ENCODE measurements at places on chromosomes 5 and 9.

DNA sequence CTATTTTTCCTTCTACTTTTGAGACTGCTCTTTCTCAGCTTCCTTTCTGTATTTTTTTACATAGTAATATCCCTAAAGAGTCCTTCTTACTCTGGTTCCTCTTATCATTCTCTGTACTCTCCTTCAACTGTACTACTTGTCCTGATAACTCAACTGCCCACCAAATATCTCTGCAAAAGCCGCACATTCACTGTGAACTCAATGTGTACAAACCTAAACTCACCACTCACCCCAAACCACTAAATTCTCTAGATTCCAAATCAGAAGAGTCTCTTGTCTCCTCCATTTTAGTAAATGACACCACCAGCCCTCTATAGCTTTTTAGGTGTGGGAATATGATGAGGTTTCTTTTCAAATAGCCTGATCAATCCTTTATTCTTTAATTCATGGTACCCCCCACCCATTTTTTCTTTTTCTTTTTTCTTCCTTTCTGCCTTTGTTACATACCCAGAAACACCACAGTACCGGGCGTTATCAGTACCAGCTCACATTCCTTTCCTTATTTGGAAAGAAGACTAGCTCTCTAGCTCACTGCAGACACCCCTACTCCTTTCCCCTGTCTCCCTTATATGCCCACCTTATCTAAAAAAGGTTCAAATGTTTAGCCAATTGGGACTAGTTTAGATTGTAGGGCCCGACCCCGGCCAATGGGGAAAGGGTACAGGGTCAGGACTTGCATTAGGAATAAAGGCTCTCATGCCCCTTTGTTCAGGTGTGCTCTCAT lies 63.1 kb upstream of the RANBP6 start:
- DNase-seq = no peak

DNA sequence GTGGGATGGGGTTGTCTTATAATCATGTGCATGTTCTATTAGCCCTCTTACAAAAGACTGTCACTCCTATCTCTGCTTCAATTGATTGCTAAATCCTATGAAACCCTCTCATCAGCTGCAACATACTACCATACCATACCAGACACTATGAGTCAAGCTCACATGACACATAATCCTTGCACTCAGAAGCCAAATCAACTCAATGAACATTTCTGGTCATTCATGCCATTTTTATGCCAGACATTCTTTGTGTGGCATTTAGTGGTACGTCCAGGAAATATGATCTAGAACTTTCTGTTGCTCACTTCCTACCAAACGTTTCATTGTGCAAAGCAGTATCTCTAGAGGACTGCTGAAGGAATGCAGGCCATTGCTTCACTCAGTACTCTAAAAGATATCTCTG lies 159.2 kb upstream of the GNA14 start:
- DNase-seq = no peak

- DNase-seq = no peak
Observed at GRCh38 chr9:134413890-134414623, 87.8 kb downstream of the RXRA start.

GRCh38 chr9:74570879-74571512 lies 73.9 kb downstream of the RORB start:
- no peak for DNase-seq

DNA sequence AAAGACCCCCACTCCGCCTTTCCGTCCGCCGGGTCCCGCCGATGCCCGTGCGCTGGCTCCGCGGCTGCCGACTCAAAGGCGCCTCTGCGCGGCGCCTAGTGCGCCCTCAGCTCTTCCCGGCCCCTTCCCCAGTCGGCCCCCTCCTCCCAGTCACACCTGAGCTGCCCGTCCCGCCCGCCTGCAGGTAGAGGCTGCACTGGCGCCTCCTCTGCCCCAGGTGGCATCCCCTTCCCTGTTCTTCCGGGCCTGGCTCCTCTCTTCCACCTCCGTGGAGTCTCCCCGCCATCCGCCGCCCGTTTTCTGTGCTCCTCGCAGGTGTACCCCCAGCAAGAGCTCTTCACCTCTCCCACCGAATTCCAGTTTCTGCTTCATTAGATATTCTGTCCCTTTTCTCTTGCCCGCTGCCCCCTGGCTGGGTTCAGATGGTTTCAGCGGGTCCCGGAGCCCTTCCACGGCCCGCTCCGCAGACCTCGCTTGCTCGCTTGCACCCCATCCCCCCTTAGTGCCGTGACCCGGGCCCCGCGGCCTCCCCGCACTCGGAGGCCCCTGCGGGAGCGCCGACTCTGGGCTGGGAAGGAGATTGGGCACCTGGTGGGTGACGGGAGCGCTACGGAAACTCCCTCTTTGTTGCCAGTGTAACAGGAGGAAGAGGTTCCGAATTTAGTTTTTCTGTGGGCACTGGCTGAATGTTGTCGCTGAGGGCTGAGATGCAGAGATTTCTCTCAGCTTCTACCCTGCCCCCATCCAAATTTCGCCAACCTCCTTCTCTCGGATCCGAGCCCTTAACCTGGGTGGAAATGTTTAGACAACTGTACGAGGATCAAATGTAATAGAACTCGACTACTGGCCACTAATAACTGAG lies 809 bp downstream of the SLC44A1 start:
- DNase-seq = no peak

GRCh38 chr5:181024245-181025064 lies 15.6 kb upstream of the BTNL9 start:
- DNase-seq = no peak

GRCh38 chr5:35145691-35146317 lies 84.5 kb downstream of the PRLR start:
- no peak for DNase-seq

DNA sequence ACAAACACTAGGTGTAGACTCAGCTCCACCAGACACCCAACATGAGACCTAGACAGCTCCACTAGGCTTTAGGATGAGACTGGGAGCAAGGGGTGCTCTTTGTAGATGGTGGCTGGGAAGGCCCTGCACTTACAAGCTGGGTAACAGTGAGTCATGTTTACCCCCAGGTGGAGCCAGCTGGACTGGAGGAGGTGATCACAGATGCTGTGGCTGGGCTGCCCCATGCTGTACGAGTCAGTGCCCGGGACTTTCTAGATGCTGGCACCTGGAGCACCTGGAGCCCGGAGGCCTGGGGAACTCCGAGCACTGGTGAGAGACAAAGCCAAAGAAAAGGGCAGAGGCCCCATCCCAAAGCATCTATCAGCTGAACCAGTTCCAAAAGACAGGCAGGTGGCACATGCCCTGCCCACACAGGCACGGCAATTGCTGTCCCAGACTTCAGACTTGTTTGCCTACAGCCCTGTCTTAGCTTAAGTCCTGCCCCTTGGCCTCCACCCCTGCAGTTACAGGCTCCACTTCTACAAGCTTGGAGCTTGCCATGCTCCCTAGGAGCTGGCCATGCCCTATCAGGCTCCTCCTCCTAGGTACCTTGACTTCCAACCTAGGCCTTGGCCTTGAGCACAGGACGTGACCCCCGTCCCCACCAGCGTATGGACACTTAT lies 2.7 kb downstream of the CCL27 start:
- no peak for DNase-seq

GRCh38 chr5:73178265-73178664 lies 5.3 kb downstream of the TMEM174 start:
- DNase-seq = no peak

DNA sequence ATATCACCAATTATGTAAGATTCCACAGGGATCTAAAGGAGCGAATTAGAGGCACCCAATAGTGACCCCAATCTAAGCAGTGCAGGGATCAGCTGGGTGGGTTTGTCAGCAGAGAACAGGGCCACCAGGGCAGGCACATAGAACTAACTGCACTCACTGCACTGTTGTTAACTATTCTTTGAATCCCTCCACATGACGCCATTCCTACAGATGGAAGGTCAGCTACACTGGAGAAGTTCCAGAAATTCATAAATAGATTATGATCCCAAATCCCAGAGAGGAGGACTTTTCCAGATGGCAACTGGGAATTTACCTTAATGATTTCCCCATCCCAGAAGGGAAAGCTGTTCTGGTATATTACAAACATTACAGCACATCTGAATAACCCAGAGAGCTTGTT lies 84.2 kb downstream of the THBS4 start:
- no peak for DNase-seq

GRCh38 chr9:106602344-106602743 lies 260.6 kb upstream of the ZNF462 start:
- DNase-seq = no peak

DNA sequence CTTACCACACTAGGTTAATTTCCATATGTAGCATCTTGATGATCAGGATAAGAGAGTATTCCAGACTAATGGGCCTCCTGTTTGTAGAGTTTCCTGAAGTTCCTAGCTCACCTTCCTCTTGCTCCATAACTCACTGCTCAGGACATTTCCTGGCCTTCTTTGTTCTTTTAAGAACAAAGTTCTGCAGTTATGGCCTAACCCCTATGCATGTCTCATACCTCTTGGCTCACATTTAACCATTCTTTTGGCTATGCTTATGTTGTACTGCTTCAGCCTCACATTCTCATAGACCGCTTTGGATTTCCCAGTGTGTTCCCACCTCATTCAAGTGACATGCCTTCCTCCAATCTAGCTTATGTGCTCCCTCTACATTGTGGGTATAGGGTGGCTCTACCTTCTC lies 40.5 kb upstream of the HMGCS1 start:
- DNase-seq = no peak

DNA sequence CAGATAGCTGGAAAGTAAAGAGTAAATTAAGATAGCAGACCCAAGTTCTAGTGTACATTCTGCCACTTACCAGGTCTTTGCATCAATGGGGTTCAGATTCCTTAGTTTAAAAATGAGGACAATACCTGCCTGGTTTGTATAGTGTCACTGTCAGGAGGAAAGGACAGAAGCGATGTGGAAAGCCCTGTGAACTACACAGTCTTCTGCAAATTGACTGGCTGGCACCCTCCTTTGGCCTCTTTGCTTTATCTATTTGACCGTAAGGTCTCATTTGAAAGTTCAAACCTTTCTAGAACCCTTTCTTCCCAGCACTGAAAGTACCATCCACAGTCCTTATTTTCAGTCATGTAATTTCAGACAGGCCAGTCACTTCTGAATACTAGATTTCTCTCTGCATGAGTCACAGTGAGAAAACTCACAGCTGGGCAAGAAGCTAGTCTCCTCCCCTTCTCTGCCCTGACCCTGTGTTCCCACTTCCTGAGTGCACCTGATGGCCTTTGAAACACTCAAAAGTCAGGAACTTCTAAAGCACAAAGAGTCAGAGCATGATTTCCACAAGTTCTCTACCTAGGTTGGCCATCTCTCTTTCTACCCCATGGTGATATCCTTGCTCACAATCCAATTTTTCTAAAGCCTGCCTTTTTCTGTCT lies 91.3 kb upstream of the RASEF start:
- DNase-seq = no peak

GRCh38 chr9:128245421-128246151 lies 30.2 kb downstream of the GOLGA2 start:
- DNase-seq = no peak

All from stimulated activated CD8-positive, alpha-beta memory T cell treated with anti-CD3 and anti-CD28 coated beads, Interleukin-7, amount 100 ng/mL, for 24 hours (primary cell).